AG10803 (cell line): ENCODE measurements at places on chromosomes 3 and 15.

DNA sequence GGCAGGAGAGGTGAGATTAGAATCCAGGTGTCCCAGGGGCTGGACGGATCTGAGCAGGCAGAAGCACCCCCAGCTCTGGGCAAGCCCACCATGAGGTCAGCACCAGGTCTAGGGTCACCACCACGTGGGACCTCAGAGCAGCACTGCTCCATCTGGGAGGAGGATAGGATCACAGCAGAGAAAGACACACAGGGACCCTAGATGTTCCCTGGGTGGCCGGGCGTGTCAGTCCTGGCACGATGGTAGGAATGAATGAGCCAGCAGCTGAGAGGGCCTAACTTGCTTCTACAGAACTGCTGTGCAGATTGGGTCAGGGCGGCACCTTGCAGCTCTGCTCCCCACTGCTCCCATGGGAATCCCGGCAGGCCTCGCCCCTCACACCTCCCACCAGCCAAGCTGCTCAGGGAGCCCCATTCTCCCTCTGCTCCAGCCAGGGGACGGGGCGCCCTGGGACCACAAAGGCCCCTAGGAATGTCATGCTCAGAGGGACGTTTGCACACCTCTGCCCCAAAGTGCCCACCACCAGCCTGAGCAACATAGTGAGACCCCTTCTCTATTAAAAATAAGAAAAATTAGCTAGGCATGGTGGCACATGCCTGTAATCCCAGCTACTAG lies 66.3 kb downstream of the ZNF445 start:
- no peak for DNase-seq

- peak; percentile 18 for DNase-seq
Measured at GRCh38 chr15:57401546-57401945, 25.2 kb downstream of the CGNL1 start.

- peak; percentile 23 for DNase-seq
Measured at GRCh38 chr15:63938486-63939061, 104.8 kb upstream of the HERC1 start.

DNA sequence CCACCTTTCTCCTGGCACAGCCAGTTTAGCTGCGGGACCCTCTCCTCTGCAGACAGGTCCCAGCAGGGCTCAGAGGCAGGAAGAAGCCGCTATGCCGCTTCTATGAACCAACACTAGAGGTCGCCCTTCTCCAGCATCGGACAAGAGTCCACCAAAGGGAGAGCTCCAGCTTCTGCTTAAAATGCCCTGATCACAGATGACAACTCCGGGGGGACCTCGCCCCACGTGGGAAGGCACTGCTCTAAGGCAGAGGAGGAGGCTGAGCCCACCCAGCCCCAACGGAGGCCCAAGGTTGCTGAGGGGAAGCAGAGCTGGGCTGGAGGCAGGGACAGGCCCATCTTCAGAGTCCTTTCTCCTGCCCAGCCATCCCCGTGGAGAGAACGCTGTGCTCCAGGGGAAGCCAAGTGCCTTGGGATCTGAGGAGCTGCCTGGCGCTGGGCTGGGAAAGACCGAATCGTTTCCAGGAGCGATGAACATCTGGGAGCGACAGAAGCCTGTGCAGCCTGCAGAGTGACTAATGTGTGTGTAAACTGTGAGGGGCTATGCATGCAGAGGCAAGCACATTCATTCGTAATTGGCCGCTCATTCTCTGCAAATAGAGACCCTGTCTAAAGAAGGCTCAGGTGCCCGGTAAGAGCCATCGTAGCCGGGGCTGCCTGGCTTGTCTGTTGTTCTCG lies 43.5 kb upstream of the BDH1 start:
- DNase-seq = peak; percentile 74

GRCh38 chr3:4831580-4831950 lies 147.7 kb upstream of the BHLHE40 start:
- no peak for DNase-seq

DNA sequence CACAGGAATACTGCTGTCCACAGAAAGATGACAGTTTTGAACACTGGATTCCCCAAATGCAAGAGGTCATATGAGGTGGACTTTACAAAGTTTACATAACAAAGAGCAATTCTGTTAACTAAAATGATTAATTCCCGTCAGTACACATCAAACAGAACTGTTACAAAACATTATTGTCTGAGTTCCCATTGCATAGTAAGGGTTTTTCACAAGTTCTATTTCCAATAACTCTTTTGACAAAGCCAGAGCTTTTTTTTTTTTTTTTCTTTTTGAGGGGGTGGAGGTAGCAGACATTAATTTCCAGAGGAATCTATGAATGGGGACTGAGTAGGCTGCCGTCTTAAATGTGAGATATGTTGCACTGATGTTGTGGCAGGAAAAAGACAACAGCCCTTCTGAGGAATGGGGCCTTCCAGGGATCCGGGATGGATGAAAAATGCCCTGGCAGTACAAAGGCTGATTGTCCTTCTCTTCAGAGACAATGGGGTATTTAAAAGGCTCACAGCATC lies 178.1 kb upstream of the KBTBD8 start:
- DNase-seq = peak; percentile 3

GRCh38 chr15:87998630-87999029 lies 257.9 kb downstream of the NTRK3 start:
- DNase-seq = no peak

DNA sequence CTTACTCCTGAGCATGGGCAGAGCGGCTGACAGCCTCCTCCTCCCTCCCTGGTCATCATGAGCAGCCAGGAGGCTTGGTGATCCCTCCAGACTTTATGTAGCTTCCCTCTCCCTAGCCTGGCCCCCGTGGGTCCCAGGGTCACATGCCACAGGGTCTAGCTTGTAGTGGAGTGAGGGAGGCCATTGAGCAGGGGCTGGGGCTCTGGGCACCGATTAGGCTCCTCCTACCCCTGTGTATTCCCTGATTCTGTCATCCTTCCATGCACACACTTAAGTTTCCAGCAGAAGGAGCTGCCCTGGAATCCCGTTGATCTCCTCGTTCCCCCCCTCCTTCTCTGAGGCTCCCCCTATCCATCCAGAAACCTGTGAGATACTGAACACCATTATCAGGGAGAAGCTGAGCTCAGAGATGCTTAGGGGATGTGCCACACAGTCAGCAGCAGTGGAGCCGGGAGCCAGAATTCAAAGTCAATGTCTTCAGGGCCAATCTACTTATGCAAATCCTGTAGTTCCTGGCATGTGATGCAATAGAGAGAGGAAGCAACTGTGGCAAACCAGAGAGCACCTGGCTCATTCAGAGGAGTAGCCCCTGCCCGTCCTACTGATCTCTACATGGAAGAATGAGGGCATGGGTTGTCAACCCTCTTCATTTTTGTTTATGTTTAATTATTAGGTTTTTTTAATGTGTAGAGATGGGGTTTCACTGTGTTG lies 17.2 kb downstream of the CCDC33 start:
- DNase-seq = peak; percentile 8

- no peak for DNase-seq
Measured at GRCh38 chr3:47419083-47420043, 38.5 kb downstream of the PTPN23 start.

DNA sequence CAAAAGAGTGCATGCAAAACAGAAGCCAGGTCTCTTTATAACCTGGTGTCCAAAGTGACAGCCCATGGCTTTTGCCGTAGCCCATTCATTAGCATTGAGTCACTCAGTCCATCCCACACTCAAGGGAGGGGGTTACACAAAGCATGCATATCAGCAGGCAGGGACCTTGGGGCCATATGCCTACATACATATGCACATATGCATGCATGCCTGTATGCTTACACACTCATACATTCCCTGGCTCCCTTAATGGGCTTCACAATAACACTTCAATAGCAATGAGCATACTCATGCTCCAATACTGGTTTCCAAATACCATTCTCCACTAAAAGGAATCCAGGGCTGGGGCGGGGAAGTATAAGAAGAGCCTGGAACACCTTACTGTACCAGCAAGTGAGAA lies 22.0 kb downstream of the TRPM1 start:
- DNase-seq = peak; percentile 75

DNA sequence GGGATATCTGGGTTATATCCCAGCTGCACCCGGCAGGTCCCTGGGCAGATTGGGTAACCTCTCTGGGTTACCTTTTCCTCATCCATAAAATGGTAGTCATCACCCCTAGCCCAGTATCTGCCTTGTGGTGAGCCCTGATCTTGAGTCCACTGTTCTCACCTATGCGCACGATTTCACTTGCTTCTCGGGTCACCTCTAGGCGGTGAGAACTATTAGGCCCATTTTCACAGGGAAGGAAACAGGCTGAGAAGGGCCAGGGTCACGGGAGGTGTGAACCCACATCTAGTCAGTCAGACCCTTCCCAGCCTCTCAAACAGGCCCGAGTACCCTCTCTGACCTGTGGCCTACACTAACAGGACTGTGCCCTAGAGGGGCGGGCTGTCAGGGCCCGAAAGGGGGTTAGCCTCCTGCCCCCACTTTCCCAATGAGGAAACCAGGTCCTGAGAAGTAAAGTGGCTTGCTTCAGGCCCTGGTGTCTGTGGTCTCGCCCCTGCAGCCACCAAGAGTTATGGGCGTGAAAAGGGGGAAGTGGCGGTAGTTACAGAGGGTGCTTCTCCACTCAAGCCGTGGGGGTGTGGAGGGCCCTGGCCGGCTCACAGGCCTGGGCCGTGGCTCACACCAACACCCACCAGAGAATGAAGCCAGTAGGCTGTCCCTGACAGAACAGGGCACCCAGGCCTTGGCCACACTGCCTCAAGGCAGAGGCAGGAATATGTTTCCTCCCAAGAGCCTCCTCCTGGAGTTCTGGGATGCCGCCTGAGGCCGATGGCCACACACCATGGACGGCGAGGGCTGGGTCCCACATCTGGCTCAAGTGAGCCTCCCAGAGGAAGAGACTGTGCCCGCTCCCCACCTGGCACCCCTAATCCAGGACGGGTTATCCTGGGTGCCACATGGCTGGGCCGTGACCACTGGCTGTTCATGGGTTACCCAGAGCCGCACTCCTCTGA lies 19.5 kb downstream of the PSTPIP1 start:
- DNase-seq = no peak

GRCh38 chr3:56019490-56020146 lies 448.6 kb downstream of the ERC2 start:
- DNase-seq = no peak

DNA sequence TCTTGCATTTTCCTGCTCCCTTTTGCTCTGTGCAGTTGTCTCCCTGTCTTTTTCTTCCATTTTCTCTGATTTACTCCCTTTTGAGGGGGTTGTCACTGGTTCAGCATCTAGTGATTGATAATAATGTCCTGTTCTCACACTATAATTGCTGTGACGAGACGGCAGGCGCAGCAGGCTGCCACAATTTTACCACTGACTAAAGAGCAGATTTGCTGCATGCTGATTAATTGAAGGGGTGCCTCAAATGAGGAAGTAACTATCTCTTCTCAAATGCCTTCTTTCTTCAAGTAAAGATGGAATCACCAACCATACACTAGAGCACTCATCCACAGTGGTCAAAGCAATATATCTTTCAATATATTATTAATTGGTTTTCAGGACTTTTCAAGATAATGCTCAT lies 219.3 kb downstream of the CBLB start:
- no peak for DNase-seq

DNA sequence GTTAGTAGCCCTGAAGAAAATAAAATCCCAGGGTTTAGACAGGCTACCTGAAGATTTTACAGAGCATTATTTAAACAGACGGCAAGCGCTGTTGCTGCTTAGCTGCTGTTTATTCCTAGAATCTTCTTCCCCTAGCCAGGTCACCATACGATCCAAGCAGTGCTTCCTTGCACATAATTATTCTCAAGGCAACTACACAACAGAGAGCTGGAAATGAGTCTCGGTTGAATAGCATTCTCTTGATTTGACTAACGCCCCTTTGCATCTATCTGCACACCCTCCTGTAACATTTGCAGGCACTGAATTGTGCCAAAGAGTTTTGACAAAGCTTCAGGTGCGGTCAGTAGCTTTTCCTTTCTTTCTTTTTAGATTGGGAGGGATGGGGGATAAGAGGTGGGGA lies 564.4 kb downstream of the TBL1XR1 start:
- DNase-seq = no peak

DNA sequence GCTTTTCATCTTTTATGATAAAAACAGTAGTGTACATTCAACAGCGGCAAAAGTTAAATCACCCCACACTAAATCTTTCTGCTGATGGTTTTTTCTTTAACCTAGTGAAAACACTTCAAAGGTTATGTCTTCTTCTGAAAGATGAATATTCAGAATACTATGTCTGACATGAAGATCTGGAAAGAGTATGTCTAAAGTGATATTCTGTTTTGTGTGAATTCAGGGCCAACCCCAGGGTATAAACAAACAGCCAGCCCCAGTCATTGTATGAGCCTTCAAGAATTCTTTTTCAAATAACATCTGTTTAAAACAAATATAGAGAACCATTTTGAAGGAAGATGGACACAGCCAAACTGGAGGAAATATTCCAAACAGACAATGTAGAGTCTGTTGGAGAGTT lies 581.0 kb upstream of the NAALADL2 start:
- no peak for DNase-seq

- DNase-seq = no peak
Measured at GRCh38 chr15:81152339-81152738, 18.3 kb downstream of the CFAP161 start.

DNA sequence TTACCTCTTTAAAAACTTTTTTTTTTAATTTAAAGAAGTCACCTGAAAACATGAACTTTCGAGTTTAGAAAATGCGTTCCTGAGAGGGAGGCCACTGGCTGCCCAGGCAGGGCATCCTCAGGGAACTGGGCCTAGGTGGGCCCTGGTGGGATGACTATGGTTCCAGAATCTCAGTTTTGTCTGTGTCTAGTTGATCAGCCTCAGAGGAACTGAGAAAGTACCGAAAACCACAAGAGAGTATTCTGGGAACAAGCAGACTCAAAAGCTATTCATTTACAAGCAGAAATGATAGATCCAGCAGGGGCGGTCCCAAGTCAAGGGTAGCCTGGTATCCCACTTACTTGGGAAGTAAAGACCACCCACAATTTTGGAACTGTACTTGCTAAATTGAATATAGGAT lies 10.5 kb downstream of the WWTR1 start:
- no peak for DNase-seq

GRCh38 chr3:55893045-55893664 lies 406.0 kb upstream of the WNT5A start:
- no peak for DNase-seq

- DNase-seq = no peak
Measured at GRCh38 chr15:51022206-51022605, 72.5 kb downstream of the TNFAIP8L3 start.

GRCh38 chr3:132978464-132978863 lies 59.7 kb upstream of the TMEM108 start:
- DNase-seq = no peak

DNA sequence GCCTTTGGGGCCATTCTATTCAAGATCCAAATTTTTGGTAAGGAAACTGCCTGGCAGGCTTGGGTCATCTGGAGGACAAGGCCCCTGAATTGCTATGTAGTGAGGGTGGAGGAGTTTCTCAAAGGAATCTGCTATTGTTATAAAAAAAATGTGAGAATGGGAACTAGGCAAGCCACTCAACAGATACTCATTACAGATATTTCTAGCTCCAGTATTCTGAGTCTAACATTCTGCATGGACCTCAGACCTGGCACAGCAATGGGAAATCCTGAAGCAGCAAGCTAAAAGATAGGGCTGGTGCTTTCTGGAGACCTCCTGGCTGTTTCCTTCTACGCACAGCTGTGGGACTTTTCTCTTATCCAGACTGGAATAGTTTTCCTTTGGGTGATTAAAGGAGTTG lies 430.7 kb upstream of the RBMS3 start:
- DNase-seq = peak; percentile 33

GRCh38 chr3:71974786-71975185 lies 189.8 kb upstream of the PROK2 start:
- DNase-seq = no peak

GRCh38 chr15:86558252-86558651 lies 478.6 kb downstream of the AGBL1 start:
- no peak for DNase-seq

- no peak for DNase-seq
Measured at GRCh38 chr3:184042617-184043016, 10.2 kb upstream of the HTR3C start.

- DNase-seq = peak; percentile 70
Measured at GRCh38 chr3:128424508-128425069, 42.1 kb downstream of the DNAJB8 start.
